ENCODE measurements at places on chromosomes 11 and 22.

- no peak for DNase-seq
These were observed 61.2 kb downstream of the CLPB start for GRCh38 chr11:72373163-72373562.

DNA sequence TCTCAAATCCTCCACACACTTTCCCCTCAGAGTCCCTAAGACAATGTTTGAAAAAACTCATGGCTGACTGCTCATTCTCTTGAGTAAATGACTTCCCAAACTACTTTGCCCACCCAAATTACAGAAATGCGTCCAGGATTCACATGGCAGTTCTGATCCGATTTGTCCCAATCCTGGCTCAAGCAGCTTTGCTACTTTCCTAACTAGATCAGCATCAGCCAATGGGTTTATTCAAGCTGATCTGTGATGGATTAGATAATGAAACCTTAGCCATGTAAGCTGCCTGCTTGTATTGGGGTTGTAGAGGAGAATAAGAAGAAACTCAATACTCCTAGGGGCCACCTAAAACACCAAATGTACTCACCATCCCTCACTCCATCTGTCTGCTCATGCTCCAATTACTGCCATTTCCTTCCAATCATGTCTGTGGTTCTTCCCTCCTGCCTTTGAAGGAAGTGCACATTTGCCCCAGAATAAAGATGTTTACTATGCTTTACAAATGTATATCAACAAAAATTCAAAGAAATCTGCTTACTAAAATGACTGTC, 6.9 kb downstream of the RBFOX2 start:
- DNase-seq: no peak

DNA sequence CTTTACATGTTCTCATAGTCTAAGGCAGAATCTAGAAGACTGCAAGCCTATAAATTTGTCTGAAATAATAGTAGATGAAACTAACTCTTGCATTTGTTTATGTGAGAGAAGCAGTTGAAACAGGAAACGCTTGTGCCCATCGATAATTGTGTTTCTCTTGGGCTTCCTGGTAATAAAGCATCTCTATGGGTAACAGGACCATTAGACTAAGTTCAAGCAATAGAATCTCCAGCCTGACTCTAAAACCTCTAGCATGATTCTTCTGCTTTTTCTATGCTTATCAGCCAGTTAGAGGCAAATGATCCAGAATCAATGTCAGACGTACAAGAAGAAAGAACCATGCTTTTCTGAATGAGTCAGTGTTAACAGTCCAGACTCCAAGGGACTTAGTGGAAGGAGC, 1734.4 kb downstream of the LRRC4C start:
- DNase-seq: no peak

GRCh38 chr11:114354076-114354475, 46.2 kb downstream of the C11orf71 start:
- DNase-seq: no peak

GRCh38 chr11:457111-457760, 7.2 kb downstream of the PTDSS2 start:
- no peak for DNase-seq

GRCh38 chr11:106216281-106216680, 138.8 kb downstream of the AASDHPPT start:
- no peak for DNase-seq

DNA sequence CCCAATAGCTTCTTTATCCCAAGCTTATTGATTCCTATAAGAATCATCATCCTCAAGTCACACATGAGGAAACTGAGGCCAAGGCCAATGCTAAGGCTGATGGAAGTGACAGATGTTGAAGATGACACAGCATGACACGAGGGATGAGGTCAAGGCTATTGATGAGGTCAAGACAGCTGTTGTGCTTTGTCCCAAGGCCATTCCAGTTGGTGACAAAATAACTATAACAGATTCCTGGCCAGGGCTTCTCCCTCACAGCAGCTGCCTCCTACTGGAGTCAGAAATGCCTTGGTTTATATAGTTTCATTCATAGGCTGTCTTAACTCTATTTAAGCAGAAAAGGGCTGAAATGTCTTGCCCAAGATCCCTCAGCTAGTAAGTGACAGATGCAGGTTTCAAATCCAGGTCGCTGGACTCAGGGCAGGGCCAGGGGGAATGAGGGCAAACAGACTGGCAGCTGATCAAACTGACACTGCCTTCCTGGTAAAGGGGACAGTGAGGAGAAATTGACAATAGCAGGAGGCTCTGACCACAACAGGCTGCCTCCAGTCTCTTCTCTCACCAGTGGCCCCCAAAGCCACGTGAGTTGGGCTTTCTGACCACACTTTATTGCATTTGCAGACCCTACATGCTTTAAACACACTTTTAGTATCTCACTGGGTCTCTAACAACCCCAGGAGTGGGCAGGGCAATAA, 16.5 kb downstream of the MIF start:
- DNase-seq: no peak

DNA sequence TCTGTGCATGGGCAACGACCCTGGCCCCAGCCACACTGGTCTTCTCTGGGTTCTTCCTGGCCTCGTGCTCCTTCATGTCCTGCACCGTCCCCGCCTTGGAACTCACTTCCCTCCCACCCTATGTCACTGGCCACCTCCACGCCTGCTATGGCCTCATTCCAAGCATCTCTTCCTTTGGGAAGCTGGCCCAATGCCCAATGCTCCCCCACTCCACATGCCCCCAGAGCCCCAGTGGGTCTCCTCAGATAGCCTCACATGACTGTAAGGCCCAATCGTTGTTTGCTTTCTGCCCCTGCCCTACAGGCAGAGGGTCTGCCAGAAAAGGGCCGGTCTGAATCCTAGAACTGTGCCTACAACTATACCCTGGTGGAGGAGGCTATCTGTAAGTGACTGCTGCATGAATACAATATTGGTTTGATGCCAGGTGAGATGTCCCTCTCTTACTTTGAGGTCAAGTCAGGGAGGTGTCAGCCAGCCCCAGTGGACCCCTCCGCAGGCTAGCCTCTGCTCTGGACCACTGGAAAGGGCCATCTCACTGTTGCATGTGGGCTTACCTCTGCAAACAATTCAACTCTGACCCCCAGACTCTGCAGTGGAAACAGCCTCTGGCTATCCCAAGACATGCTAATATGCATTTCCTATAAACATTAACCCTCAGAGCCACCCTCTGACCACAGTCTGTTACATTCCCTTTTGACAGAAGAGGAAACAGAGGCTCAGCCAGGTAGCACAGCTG, 2.1 kb upstream of the GNAZ start:
- no peak for DNase-seq

- no peak for DNase-seq
These were observed 3.0 kb downstream of the RPS25 start for GRCh38 chr11:119015054-119015611.

DNA sequence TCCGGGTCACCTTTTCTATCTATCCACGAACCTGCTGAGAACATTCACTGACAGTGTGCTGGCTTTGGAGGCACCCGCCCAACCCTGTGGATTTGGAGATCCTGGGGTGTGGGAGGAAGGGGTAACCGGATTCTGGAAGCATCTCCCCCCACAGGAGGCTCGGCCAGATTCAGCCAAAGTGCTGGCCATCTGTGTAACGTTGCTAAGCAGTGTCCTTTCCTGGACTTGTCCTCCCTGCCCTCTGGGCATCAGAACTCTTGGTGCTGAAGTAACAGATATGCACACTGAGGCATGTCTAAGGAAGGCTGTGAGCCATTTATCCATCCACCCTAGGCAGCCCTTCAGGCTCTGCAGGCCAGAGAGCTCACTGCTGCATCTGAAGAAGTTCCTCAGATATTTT, 85.7 kb downstream of the SNX19 start:
- no peak for DNase-seq

DNA sequence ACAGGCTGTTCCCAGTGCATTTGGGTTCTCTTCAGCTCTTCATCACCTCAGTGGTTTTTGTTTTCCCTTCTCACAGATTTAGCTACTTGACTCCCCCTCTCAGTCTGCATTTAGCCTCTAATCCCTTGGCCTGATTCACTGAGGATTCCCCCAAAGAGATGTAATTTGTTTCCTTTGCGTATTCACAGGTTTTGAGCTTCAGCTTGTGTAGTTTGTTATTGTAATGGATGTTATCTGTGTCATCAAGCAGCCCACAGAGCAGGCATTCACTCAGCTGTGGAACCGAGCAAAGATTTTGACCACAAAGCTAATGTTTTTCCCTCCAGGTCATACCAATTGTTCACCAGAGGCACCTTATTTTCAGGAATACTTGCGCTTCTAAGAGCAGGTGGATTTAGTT, 6.4 kb upstream of the ME3 start:
- no peak for DNase-seq
